ENCODE measurements at places on chromosomes 4 and X.

GRCh38 chrX:154051201-154051810 lies 31.6 kb upstream of the IRAK1 start:
- DNase-seq = peak; percentile 68

GRCh38 chr4:87281603-87282002 lies 41.1 kb downstream of the HSD17B13 start:
- no peak for DNase-seq

DNA sequence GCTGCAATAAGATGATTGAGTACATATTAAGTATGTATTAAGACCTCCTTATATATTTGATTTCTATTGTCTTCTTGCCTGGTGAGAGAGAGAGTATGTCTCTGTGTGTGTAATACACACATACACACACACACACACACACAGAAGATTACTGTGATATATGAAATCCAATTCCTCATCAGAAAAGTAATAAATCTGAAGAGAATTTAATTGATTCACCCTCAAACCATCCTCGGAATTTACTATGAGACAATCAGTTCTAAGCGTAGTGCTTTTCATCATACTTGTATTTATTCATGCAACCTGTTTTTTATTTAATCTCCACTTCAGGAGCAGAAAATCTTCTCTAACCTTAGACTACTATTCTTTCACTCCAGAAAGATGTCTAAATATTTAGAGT lies 62.3 kb upstream of the TLL1 start:
- no peak for DNase-seq

GRCh38 chrX:115549008-115549407 lies 12.0 kb upstream of the PLS3 start:
- DNase-seq = no peak

DNA sequence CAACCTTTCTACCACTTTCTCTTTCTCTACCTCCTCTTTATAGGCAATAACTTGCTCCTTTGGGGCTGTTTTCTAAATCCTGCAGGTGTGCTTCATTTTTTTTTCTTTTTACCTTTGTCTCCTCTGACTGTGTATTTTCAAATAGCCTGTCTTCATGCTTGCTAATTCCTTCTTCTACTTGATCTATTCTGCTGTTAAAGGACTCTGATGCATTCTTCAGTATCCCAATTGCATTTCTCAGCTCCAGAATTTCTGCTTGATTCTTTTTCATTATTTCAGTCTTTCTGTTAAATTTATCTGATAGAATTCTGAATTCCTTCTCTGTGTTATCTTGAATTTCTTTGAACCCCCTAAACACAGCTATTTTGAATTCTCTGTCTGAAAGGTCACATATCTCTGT lies 67.7 kb upstream of the IL2 start:
- no peak for DNase-seq

DNA sequence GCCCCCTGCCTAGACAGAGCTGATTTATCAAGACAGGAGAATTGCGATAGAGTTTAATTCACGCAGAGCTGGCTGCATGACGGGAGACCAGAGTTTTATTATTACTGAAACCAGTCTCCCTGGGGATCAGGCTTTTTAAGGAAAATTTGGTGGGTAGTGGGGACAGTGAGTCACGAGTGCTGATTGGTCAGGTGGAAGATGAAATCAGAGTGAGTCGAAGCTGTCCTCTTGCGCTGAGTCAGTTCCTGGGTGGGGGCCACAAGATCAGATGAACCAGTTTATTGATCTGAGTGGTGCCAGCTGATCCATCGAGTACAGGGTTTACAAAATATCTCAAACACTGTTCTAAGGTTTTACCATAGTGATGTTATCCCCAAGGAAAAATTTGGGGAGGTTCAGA lies 36.6 kb downstream of the MYOZ2 start:
- DNase-seq = no peak

- no peak for DNase-seq
Observed at GRCh38 chrX:27751976-27752375, 55.8 kb upstream of the MAGEB10 start.

- DNase-seq = no peak
Observed at GRCh38 chr4:183399126-183399522, 45.3 kb upstream of the CDKN2AIP start.

GRCh38 chr4:1021386-1022050 lies 10.1 kb downstream of the FGFRL1 start:
- DNase-seq = no peak

DNA sequence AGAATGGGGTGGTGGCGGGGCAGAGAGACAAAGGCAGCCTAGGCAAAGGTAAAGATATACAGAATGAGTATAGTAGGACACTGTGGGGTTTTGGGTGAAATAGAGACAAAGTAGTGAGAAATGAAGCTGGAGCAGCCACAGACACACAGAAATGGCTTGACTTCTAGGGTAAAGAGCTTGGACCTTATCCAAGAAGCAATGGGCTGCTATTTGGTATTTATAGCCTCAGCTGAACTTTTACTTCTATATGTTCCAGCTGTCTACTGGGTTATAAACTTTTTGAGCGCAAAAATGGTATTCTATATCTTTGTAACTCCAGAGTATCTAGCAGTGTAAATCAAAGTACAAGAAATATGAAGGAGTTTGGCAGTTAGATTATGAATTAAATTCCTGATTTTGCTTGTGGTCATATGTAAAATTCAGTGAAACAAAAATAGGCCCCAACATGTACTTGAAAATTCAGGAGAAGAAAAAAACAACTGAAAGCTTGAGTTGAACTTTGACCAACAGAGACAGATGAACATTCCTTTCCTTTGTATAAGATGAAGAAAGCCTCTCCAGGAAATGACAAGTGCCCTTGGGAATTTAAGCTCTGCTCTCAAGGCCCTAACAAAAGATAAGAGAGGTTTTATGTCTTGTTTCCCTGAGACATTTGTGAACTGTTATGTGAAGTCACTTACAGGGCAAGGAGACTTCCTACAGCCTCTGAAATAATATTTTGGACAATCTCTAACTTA lies 354.1 kb downstream of the CHIC1 start:
- no peak for DNase-seq

- DNase-seq = no peak
Observed at GRCh38 chr4:179145746-179146525, 1703.7 kb upstream of the AGA start.

GRCh38 chrX:123108513-123109427 lies 75.3 kb upstream of the GRIA3 start:
- DNase-seq = no peak

GRCh38 chrX:22105231-22105630 lies 73.1 kb downstream of the PHEX start:
- no peak for DNase-seq

- DNase-seq = no peak
Observed at GRCh38 chr4:176769514-176769913, 23.2 kb downstream of the VEGFC start.

DNA sequence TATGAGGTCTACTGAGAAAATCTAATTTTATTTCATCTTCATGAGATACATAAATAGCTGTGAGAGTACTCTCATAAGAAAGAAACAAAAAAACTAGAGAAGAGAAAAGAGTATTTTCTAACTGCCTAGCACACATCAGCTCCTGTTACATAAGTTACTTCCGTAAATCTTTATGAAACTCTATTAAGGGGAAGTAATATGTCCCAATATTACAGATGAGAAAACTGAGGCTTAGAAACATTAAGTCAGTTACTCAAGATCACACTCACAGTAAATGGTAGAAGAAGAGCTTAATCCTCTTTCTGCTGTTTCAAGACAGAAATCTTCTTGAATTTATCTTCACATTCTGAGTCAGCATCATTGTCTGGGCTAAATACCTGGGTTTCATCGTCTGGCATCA lies 164.1 kb downstream of the DTHD1 start:
- no peak for DNase-seq

DNA sequence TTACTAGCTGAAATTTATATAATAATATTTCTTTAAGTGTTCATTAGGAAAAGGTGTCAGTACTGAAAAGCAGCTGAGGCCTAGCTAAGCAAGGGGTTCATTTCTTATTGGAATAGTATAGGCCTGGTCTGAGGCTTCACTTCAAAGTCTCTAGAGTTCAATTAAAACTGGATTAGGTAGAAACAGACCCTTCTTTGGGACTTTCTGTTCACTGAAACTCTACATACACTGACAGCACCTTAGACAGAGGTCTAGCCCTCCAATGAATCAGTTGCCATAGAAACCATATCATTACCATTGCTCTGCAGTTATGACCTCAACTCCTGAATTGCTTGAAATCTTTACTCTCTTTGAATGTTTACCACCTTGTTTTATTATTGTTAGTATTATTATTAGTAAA lies 86.4 kb upstream of the MAB21L2 start:
- DNase-seq = no peak

- no peak for DNase-seq
Observed at GRCh38 chr4:88706574-88706973, 8.9 kb upstream of the NAP1L5 start.

GRCh38 chr4:55980725-55981124 lies 32.0 kb downstream of the CEP135 start:
- no peak for DNase-seq

GRCh38 chrX:102959471-102959870 lies 22.4 kb downstream of the RAB40AL start:
- DNase-seq = no peak

DNA sequence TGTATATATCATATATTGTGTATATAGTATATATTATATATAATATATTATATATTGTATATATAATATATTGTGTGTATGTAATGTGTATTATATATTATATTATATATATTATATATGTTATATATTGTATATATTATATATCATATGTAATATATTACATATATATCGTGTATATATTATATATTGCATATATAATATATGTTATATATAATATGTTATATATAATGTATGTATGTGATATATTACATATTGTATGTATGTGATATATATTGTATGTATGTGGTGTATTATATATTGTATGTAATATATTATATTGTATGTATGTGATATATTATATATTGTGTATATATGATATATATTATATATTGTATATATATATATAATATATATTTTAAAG lies 30.5 kb downstream of the RAB40A start:
- no peak for DNase-seq

GRCh38 chr4:3523146-3523627 lies 9.0 kb downstream of the LRPAP1 start:
- DNase-seq = no peak

- DNase-seq = no peak
Observed at GRCh38 chr4:22410645-22411247, 105.1 kb downstream of the ADGRA3 start.

DNA sequence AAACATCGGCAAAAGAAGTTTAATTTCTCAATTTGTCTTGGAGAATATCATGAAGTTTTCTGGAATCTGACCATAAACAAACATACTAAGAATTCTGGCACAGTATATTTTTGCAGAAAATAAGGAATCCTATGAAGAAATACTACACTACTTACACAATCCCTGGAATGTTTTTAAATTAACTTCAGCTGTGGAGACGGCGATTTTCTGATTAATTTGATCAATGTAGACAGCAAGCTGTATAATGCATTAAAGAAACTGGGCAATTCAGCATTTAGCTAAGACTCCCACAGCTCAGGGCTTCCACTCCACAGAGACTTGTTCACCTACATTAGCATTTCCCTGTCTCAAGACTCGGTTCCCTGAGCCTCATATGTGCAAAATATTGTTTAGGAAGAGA lies 12.2 kb downstream of the EGFL6 start:
- DNase-seq = no peak

GRCh38 chrX:63330681-63331080 lies 20.5 kb downstream of the SPIN4 start:
- DNase-seq = no peak

GRCh38 chrX:7647831-7648230 lies 195.1 kb upstream of the VCX start:
- DNase-seq = no peak

DNA sequence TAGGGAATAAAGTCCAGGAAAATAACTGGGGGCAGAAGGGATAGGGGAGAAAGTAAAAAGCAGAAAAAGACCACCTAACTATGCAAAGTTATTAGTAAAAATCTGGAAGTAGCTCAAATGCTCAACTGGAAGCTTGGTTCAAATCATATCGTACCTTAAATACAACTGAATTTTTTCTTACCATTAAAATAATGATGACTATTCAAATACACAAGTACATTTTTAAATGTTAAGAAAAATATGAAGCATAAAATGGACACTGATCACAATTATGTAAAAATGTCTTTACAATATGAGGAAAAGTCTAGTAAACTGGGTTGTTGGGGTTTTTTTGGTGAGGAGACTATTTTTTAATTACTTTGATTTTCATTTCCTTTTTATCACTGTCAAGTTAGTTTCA lies 3.1 kb downstream of the BRWD3 start:
- no peak for DNase-seq

GRCh38 chr4:384311-385010 lies 46.8 kb downstream of the ZNF141 start:
- DNase-seq = no peak

DNA sequence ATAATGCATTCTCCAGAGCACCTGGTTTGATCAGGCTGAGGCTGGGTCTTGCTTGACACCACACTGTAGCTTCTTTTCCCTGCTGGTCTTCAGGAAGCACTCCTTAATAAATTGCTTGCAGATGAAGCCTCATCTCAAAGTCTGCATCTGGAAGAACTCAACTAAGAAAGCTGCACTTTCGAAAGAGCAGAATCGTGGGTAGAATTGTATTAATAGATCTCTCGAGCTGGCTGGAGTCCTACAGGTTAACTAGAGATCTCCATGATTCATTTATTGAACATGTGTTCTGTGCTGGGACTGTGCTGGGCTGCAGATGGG lies 152.7 kb downstream of the STK32B start:
- no peak for DNase-seq

DNA sequence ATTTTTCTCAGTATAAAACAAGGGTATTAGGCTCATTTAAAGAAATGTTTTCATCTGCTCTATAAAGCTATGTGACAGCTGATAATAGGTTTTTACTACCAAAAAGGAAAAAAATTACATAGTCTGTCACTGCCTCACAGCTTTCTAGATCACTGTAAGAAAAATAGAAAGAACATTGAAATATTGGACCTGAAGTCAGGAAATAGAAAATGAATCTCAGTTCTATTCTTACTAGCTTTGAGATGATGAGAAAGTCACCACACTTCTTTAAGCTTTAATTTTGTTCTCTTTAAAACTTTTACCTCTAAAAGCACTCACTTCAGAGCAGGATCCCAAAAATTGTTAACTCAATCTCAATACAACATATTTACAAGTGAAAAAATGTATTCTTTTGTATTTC lies 45.3 kb upstream of the CAMK2D start:
- DNase-seq = no peak

DNA sequence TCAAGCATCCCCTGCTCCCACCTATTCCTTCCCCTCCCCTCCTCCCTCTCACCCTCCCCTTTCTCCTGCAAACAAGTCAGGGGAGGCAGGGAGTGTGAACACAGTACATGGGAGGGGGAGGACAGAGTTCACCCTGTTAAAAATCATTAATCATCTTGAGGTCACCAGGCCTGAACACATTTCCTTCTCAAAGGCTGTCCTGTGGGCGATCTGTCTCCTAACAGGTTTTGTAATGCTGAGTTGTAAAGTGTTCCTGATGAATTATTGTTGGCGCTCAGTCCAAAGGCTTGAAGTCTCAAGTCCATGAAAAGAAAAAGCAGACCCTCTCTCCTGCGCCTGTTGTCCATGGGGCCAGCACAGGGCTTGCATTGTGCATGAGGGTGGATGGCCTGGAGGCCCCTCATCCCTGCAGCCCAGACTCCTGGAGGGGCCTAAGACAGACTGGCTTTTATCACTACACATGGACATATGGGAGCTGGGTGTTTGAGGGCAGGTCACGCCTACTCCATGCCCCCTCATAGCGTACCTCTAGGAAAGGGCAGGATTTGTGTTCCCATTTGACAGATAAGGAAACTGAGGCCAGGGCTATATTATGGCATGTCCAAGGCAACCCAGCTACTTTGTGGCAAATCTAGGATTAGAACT lies 189.1 kb downstream of the RAB28 start:
- DNase-seq = no peak

- peak; percentile 0 for DNase-seq
Observed at GRCh38 chrX:101485212-101485949, at the start of gene ARMCX4. ARMCX4 (plus strand) TSS chrX:101485456; CDS start chrX:101488590, 3,134 bp downstream.
